ENCODE measurements at places on chromosomes 7 and 10.

- no peak for DNase-seq
These were observed 49.7 kb downstream of the SDHAF3 start for GRCh38 chr7:97167176-97167575.

DNA sequence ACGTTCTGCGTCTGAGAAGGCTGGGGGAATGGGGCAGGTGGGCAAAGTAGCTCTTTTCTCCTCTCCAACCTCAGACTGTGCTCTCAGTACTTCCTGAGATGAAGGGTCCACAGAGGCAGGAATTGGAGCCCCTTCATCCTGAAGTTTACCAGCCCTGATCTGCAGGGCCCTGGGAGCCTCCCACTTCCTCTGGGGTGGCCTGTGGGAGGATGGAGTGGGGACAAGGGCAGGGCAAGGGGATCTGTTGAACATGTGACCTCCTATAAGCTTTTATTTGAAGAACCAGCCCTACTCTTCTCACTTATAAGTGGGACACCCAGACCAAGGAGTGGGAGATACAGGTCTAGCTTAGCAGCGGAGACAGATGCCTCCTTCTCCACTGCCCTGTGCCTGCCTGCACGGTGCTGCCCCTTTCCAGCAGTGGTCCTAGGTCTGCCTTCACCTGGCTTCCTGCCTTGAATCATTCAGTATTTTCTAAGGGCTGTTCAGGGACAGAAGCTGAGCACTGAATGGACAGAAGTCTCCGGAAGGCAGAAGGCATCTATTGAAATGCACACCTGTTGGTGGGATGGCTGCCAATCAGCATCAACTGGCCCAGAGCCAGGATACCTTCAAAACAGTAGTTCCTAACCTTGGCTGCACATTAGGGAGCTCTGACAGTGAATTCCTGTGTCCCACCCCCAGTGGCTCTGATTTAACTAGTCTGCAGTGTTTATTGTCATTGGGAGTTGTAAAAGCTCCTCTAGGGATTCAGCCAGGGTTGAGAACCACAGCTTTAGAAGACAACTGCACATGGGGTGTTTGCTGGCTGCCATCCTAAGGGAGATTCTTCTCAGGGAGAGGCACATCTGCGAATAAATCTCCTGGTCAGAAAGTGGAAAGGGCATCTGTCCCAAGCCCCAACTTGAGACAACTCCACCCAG lies 2.7 kb upstream of the ARHGAP22 start:
- DNase-seq = no peak

GRCh38 chr7:68679459-68680234 lies 918.6 kb upstream of the AUTS2 start:
- DNase-seq = no peak

DNA sequence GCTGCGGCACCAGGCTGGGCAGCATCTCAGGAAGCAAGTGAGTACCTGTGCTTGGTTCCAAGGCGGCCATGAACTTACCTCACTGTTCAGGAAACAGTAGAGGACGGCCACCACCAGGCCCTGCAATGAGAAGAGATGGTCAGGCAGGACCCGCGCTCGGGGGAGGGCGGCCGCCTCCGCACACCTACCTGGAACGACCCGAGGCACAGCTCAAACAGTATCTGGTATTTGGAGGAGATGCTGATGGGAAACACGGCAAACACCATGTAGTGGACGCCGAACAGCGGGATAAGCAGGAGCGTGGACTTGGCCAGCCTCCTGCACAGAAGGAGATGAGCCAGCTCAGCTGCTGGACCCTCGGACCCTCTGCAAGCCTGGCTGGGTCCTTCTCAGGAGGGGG lies 112.9 kb downstream of the VIPR2 start:
- DNase-seq = no peak

DNA sequence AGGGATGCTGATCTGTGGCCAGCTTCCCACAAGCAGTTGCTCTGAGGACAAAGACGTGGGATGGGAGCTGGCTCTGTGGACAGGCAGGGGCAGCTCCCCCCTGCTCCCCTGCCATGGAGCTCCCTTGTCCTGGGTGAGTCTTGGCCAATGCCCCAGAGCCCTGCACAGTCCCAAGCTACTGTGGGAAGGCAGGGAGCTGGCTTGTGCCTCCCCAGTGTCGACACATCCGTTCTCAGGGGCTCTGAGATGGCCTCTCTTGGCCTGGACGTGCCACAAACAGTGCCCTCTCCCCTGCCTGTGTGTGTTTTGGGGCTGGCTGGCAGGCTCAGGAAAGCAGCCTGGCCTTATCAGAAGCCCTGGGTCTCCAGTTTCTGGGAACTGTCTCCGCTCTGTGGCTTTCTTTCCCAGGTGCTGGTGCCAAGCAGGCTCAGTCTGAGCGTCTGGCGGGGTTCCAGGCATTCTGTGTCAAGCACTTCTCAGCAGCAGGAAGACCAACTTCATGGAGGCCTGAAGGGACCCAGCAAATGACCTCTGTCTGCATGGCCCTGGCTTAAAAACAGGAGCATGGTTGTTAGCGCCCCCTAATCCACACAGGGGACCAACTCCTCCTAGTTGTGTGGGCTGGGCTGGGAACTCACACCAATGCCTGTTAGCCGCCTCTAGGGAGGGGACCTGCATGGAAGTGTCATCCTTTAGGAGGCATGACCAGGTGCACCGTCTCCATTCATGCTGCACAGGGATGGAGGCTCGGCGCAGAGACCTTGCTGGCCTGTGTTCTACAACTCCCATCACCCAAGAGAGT lies 375.2 kb downstream of the RPS24 start:
- DNase-seq = no peak

GRCh38 chr7:26723129-26723528 lies 141.3 kb downstream of the SKAP2 start:
- no peak for DNase-seq

DNA sequence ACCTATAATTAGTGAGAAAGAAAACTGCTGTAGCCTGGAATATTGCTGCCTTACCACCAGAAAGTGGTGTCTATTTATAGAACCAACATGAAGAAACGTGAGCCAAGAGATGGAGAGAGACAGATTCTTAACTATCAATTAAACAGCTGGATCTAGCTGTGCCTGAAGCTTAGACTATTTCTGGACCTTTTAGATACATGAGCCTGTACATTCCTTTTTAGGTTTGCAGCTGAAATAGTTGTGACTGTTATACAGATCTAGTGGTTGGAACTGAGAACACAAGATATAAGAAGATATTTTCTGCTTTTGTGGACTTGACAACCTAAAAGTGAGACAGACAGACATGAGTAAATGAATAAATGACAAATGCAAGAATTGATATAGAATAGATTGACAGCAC lies 73.4 kb downstream of the CDK14 start:
- DNase-seq = no peak

DNA sequence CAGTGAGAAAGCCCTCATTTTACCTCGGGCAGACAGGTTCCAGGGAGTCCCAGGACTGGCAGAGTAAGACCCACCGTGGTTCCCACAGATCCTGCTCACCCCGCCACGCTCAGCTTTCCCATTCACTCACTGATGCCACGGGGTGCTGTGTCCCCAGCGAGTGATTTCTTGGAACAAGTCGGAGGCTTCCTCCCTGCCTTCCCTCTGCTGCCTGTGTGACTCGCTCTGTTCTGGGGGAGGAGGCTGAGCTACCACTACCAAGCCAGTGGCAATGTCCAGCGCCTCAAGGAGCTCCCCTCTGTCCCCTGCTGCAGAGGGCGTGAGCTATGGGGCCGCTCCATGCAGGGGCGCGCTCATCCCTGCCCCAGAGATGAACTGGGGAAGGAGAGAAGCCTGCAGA lies 12.6 kb downstream of the IL15RA start:
- no peak for DNase-seq

DNA sequence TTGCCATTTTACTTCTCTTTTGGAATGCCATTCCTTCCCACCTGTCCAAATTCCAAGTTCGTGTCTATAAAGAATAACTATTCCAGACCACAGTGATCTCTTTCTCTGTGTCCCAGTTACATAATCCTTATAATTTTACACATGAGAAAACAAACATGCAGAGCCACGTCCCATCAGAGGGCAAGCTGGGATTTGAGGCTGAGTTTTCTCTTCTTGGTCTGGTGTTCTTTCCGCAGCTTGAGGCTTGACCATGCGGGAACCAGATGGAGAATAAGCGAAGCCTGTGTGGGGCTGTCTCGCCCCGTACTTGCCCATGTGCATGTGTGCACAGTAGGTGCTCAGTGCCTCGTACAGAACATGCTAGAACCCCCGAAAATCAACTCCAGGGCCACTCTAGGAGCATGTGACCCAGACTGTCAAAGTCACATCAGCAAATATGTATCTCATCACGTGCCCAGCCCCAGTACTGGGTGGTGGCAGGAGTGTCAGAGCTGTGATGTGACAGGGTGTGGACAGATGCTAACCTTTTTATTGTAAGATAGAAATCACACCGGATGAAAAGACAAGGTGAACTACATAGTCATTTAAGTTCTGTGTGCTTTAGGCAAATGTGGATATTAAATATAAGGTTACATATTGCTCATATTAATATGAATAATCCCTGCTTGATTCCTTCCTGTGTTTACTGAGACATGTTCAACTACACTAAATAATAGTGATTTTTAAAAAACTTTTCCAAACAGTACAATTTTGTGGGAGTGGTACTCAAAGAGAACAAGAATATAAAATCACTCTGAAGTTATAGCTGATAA lies 3.2 kb downstream of the INSIG1 start:
- DNase-seq = no peak

GRCh38 chr10:99529591-99530107 lies 3.1 kb upstream of the NKX2-3 start:
- DNase-seq = no peak

GRCh38 chr7:151759591-151760042 lies 117.3 kb downstream of the PRKAG2 start:
- DNase-seq = peak; percentile 49

- no peak for DNase-seq
These were observed 68.5 kb upstream of the OPALIN start for GRCh38 chr10:96427291-96427690.

DNA sequence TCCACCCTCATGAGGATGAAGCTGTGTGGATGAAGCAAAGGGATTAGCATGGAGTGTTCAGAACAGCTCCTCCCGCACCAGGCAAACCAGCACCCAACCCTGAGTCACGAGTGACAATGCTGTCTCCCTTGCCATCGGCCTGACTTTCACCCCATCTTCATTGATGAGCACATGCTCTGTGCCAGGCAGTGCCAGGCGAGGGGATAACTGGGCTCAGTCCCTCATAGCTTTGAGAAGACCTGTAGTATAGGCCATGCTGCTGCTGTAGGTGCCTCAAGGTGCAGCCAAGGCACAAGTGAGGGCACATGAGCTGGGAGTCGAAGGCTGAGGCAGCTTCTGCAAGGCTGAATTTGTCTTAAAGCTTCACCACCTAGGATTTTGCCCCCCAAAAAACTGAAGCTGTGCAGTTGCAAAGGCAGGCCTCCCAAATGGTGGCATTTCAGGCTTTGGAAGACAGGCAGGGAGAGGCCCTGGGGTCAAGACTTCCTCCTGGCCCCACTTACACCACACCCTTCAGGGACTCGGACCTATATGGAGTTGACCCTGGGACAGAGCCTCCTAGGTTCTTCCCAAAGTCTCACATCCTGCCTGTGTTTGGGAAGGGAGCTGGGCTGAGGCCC lies 54.2 kb upstream of the GDF10 start:
- DNase-seq = no peak

- no peak for DNase-seq
These were observed 126.0 kb downstream of the GATA3 start for GRCh38 chr10:8180360-8181109.

DNA sequence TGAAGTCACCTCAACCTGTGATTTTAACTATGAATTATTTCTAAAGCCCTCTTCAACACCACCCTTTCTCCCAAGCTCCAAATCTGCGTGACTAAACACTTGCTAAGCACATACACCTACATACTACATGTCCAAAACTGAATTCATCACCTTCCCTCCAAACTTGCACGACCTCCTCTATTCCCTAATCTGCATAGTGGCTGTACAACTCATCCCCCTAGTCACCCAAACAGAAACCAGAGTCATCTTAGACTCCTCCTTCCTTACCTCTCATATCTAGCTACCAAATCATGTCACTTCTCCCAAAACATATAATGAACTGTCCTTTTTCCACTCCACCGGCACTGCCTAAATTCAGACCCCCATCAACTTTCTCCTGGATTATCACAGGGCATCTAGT lies 16.2 kb downstream of the ARHGAP21 start:
- DNase-seq = no peak

GRCh38 chr7:12620371-12620770 lies 49.9 kb downstream of the SCIN start:
- no peak for DNase-seq

GRCh38 chr10:88156341-88156740 lies 292.9 kb downstream of the PTEN start:
- no peak for DNase-seq
